ENCODE measurements at places on chromosomes 5 and 9.
A peak's percentile ranks its signal among the peaks of the same experiment; 100 is the strongest.

- no peak for DNase-seq
Observed at GRCh38 chr9:133430244-133430643, 8.1 kb downstream of the ADAMTS13 start.

DNA sequence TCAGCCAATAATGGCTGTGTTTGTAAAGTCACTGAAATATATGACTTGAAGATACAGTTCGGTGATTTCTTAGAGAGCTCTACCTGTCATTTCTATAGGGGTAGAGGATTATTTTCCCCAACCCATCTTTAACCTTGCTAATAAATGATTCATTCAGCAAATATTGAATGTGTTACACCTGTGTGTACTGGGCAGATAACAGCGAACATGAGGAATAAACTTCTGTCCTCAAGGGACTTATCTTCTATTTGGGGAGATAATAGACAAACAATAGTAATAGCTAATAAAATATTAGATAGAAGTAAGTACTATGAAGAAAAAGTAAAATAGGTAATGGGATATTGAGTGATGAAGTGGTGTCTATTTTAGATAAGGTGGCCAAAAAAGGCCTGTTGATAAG lies 9.3 kb downstream of the TTC23L start:
- no peak for DNase-seq

- DNase-seq, result no peak
Observed at GRCh38 chr5:82278711-82279370, 687 bp upstream of the RPS23 start.

DNA sequence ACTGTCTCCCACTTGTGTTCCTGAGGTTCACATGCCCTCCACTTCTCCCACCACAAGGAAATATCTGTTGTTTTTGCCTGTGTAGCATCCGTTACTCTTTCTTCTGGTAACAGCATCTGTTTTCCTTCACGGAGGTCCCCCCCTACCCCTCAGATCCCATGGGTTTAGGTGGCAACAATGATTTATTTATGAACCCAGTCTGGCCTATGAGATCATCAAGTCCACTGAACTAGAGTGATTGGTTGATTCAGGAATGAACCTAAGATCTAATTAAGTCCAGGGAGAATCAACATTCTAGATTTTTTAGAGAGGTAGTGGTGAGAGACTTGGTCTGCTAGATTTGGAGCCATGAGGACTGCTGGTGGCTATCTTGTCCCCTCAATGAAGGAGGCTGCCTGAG lies 166.8 kb downstream of the NR3C1 start:
- no peak for DNase-seq

GRCh38 chr9:25716220-25716872 lies 38.1 kb upstream of the TUSC1 start:
- DNase-seq, result no peak

DNA sequence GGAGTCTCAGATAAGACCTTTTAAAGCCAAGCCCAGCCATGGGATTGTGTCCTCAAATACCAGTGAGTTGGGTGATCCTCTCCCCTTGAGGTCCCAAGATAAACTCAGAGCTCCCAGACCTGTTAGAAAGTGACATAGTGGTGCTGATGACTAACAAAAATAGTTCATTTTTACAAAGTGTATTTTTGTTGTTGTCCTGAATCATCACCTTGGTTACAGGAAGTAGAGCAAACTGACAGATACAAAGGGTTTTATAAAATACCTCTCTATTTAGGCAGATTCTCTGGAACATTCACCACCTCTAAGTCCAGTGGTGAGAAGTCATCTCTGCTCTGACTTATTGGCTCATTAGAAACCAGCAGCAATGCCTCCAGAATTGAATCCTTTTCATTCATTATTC lies 259.3 kb downstream of the CEMIP2 start:
- no peak for DNase-seq

- DNase-seq, result peak; percentile 2
Observed at GRCh38 chr5:141001844-141002604, 35.7 kb downstream of the PCDHAC2 start.

DNA sequence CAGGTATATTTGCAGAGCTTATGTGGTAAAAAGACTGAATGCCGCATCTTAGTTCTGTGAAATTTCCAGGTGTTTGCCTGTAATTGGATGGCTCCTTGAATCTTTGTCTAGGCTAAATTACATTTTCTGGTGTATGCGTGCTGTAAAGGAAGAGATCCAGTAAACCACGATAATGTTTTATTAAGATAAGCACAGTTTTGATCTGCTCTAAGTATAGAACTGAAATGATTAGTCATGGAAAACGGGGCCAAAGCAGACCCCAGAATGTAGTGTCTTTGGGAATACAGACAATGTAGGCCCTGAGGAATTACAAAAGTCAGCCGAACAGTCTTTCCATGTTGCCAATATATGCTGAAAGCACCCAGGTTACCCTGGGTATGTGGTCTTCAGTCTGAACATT lies 257.3 kb downstream of the FANCC start:
- DNase-seq, result no peak

DNA sequence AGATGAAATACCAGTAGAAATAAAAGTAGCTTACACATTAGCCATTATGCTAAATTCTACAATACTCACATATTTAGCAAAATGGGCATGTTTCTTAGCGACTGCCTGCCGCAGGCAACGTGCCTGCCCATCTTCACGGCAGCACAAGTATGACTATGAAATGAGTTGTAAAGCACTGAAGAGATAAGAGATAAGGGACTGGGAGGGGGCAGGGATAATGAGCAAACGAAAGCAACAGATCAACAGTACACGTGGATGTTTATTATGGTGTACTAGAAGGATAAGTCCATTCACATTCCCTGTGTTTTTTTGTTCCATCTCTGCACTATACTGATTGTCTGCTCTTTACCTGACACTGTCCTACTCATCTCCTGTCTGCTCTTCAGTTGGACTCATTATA lies 44.1 kb upstream of the KCNN2 start:
- no peak for DNase-seq

GRCh38 chr5:4374866-4375265 lies 765.3 kb upstream of the ADAMTS16 start:
- DNase-seq, result no peak

DNA sequence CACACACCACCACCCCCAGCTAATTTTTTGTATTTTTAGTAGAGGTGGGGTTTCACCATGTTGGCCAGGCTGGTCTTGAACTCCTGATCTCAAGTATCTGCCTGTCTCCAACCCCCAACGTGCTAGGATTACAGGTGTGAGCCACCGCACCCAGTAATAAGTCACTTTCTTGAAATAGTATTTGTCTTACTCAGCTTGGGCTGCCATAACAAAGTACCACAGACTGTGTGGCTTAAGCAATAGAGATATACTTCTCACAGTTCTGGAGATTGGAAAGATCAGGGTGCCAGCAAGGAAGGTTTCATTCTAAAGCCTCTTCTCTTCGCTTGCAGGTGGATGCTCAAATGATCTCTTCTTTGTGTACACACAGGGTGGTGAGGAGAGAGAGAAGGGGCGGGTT lies 99.8 kb downstream of the ARRDC3 start:
- DNase-seq, result no peak

- DNase-seq, result no peak
Observed at GRCh38 chr5:141611289-141611688, 7.5 kb downstream of the DIAPH1 start.

DNA sequence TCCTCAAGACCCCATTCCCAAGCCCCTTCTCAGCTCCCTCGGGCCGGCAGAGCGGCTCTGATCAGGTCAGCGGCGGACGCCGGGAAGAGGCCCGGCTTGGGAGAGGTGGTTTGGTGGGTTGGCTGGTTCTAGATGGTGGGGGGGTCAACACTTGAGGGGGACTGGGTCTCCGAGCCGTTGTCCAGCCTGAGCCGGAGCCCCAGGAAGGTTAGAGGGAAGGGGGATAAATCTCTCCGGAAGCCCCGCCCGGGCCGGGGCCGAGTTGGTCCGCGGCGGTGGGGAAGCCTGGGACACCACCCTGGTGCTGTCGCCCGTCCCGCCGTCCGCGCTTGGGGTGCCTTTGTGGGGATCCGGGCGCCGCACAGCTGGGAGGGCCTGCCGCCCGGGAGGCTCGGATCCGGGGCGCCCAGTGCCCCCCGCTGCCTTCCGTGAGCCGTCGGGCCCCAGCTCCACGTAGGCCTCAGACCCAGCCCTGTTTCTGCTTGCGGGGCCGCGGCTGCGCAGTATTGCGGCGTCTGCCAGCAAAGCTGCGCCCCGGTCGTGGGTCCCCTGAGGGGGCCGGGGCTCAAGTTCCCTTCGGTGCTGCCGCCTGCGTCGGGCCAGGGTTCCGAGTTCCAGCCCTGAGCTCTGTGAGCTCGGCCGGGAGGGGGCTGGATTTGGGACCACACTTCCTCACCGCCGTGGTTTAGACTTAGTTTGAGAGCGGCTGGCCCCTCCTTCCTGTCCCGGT lies 542 bp upstream of the TRIM52 start:
- DNase-seq, result peak; percentile 83

GRCh38 chr5:112312295-112313275 lies 106.5 kb downstream of the EPB41L4A start:
- no peak for DNase-seq

- DNase-seq, result peak; percentile 46
Observed at GRCh38 chr9:97632248-97632984, 752 bp downstream of the TSTD2 start.

- no peak for DNase-seq
Observed at GRCh38 chr9:19550009-19550408, 141.2 kb downstream of the ACER2 start.

DNA sequence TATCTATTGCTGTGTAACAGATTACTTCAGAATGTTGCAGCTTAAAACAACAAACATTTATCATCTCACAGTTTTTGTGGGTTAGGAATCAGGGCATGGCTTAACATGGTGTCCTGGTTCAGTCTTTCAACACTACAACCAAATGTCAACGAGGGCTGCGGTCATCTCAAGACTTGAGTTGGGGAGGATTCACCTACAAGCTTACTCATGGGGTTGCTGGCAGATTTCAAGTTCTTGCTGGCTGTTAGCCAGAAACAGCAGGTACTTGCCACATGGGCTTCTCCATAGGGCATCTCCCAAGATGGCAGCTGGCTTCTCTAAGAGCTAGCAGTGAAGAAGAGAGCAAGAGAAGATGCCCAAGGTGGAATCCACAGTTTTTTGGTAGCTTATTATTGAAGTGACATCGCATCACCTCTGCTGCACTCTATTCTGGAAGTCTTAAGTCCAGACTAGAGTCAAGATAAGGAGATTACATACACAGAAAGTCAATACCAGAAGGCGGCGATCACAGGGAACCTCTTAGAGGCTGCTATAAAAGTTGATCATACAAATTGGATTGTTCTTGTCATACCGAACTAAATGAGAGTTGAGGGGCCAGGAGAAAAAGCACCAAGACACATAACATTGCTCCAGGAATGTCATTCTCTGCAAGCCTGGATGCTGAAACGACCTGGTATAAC lies 42.2 kb downstream of the C9orf153 start:
- DNase-seq, result no peak

DNA sequence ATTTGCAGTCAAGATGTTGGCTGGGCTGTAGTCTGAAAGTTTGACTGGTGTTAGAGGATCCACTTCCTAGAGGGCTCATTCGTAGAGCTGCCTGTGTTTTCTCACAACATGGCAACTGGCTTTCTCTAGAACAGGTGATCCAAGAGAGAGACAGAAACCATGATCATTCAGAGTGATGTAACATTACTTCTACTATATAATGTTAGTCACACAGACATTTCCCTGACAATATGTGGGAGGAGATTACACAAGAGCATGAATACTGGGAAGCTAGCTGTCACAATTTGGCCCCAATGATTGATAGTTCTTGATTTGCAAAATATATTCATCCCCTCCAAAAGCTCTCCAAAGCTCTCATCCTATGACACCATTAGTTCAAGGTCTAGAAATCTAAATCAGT lies 10.9 kb upstream of the TMEM161B start:
- DNase-seq, result no peak

GRCh38 chr9:87062746-87063145 lies 115.4 kb upstream of the GAS1 start:
- DNase-seq, result no peak

DNA sequence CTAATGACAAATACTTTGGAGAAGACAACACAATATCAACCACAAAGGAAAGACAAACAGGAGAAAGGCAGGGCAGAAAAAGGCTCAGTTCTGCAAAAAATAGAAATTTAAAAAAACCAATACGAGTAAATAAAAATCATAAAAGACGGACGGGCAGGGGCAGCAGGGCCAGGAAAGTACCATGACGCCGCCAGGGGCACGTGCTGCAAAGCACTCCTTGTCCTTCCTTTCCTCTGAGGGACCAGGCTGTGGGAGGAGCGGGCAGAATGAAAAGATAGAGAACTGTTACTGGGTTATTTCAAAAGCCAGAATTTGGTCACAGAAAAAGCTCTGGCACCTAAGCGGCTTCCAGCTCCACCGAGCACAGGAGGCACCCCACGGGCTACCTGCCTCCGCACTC lies 53.9 kb downstream of the HABP4 start:
- DNase-seq, result no peak

GRCh38 chr5:17056141-17056631 lies 120.1 kb upstream of the MYO10 start:
- DNase-seq, result no peak

GRCh38 chr5:144356489-144356888 lies 185.8 kb downstream of the KCTD16 start:
- no peak for DNase-seq

DNA sequence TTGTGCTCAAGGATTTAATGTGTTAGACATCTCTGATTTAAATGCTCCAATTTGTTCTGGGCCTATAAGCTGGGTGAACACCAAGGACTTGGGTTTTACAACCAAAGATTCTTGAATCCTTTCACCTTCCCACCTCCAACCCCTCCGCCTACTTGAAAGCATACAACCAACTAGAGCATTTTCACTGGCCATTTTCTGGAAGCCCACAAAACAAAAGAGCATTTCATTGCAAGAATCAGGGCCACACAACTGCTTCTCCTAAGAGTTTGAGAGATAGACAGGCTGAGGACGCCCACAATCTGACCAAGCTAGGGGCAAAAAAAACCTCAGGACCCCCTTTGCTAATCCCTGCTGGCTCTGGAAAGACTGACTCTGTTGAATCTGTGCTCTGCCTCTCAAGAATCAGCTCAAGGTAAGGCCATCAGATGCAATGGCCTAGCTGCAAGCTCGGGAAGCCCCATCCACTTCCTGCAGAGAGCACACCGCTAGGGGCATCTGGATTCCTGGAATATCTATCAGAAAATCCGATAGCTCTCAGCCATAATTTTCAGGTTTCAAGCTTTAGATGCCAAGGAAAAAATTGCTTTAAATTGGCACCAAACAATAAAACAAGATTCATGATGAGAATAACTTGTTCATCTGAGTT lies 57.7 kb downstream of the RETREG1 start:
- no peak for DNase-seq

DNA sequence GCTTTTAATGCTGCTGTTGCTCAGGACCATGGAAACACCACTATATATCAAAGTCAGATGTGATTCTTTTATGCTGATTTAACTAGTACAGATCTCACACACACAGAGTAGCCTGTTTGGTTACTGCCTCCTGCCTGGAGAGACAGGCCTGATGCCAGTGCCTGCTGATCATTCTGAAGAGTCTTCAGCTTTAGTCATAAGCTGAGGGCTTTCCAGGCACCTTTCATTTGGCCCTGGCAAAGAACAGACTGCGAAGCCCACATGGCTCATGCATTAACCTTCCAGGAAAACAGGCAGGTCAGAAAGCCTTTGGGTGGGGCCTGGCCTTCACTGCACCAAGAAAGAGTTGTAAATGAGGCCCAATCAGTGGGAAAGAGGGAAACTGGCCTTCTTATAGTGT lies 144.7 kb downstream of the SAXO1 start:
- no peak for DNase-seq
